ENCODE measurements at places on chromosomes 3 and 15.

DNA sequence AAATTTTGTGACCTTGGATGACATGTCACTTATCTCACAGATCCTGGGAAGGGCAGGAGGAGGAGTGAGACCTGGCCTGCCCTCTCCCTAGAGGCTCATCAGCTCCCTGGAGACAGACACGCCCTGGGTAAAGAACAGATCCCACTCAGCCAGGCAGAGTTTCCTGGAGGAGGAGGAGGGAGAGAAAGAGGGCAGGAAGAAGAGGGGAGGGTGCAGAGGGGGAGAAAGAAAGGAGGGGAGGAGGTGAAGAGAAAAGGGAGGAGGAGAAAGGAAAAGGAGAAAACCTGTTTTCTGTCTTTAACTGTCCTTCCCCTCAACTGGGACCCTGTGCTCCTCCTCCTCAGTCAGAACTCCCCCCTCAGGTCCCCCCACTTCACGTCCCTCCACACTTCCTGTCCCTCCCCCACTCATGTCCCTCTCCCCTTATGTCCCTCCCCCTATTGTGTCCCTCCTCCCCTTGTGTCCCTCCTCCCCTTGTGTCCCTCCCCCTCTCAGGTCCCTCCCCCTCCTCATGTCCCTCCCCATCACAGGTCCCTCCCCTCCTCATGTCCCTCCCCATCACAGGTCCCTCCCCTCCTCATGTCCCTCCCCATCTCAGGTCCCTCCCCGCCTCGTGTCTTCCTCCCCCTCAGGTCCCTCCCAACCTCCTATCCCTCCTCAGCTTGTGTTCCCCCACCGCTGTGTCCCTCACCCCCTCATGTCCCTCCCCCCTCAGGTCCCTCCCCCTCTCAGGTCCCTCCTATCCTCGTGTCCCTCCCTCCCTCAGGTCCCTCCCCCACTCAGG lies 52.3 kb upstream of the CGNL1 start:
- DNase-seq: no peak

DNA sequence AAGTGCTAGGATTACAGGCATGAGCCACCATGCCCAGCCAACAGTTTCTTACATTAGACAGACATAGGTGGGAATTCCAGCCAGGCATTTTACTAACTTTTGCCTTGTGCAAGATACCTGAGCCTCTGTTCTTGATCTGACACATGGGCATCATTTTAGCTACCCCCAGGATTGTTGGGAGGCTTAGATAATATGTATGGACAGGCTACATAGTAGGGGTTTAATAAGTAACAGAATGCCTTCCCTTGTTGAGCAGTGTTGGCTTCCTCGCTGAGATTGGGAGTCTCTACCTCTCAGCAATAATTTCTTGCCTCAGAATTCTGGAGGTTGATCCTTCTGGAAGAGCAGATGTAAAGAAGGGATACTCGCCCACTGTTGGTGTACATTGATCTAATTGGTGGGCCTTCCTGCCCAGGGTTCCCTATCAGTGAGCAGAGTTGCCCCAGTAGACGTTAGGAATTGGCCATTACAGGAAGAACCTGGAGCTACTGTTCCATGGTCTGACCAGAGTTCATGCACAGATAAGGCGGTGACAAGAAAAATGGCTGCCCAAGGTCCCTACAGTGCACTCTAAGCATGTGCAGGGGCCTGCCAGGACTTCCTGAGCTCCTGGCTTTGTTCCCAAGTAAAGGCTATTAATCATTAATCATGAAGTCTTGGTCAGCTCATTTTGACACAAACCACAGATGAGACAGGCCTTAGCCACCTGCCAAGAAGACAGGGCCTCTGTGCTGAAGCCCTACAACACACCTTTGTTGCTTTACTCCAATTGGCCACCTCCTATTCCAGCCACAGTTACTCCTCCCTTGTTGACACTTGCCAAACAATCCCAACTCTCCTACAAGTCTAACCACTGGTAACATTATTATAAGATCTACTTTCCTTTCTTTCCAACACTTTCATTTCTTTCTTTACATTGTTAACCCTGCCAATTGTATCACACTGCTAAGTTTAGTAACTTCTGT lies 5.0 kb upstream of the IL17RE start:
- DNase-seq: no peak

DNA sequence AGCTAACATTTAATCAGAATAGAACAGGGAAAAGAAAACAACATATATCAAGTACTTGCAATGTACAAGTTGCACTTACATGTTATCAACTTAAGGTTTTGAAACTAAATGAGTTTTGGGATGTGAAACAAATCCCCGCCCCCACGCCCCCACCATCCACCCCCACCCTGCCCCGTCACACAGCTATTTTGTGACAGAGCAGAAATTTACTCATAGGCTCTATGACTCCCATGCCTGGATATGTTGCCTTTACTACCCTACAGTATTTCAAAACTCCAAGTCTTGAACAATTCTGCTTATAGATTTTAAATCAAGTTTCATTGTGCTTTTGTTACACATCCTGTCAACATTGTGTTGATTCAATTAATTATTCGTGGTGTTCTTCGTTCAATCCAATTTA lies 18.1 kb upstream of the IL1RAP start:
- DNase-seq: no peak

GRCh38 chr3:127064391-127065137 lies 81.6 kb downstream of the PLXNA1 start:
- DNase-seq: no peak

- DNase-seq: peak; percentile 66
Measured at GRCh38 chr3:139533781-139534454, 5.6 kb downstream of the RBP1 start.

GRCh38 chr3:129276385-129276784 lies 2.3 kb upstream of the HMCES start:
- DNase-seq: no peak

GRCh38 chr15:74735305-74735704 lies 10.0 kb upstream of the CYP1A1 start:
- no peak for DNase-seq

- DNase-seq: peak; percentile 26
Measured at GRCh38 chr3:129278966-129279906, 566 bp downstream of the HMCES start.

DNA sequence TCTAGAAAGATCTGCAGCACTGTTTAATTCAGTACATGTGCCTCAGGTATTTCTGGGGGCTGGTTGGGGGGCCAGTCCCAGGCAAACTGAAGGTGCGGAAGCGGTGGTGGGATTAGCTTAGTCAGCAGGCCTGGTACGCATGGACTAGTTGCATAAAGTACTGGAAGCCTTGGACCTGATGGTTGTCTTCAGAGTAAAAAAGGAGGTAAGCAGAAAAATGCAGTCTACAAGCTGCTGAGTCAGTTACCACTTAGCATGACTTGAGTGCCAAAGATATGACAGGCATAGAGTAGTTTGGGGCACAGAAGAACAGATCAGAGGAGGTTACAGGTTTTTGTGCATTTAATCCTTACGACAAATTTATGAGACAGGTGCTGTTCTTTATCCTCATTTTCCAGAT lies 19.9 kb upstream of the GOLGA8J start:
- no peak for DNase-seq

DNA sequence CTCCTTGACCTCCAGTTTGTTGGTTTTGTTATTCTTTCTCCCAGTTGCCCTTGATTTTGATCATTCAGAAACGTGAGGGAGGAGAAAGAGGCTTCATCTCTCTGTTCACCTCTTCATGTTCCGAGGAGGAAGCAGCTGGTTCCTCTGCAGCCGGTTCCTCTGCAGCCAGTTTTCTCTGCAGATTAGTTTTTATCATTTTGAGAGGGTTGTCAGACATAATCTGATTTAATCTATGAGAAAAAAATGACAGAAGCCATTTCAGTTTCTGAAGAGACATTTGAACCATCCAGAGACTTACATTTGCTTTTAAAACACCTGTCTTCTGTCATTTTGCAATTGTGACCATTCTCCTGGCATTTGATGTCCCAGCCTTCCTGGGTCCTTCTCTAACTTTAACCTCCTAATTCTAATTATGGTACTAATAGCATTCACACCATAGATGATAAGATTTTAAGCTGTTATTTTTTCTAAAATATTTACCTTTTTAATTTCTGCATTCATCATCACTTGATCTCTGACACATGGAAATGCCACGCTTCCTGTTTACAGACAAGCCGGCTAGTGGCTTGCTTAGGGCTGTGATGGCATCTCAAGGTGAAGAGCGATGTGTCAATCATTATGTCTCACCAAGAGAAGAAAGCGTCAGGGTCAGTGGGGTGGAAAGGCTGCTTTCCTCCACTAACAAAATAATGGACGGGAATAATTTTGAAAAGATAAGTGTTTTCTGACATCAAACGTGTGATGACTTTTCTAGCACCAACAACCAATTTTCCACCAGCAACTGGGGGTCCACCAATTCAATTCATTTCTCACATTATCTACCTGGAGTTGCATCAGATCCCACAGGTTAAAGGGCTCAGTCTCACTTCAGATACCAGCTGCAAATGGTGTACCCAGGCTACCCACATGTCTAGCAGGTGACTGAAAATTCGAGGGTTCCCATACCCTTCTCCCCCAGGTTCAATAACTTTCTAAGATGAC lies 76.4 kb downstream of the CHRNA7 start:
- DNase-seq: no peak

DNA sequence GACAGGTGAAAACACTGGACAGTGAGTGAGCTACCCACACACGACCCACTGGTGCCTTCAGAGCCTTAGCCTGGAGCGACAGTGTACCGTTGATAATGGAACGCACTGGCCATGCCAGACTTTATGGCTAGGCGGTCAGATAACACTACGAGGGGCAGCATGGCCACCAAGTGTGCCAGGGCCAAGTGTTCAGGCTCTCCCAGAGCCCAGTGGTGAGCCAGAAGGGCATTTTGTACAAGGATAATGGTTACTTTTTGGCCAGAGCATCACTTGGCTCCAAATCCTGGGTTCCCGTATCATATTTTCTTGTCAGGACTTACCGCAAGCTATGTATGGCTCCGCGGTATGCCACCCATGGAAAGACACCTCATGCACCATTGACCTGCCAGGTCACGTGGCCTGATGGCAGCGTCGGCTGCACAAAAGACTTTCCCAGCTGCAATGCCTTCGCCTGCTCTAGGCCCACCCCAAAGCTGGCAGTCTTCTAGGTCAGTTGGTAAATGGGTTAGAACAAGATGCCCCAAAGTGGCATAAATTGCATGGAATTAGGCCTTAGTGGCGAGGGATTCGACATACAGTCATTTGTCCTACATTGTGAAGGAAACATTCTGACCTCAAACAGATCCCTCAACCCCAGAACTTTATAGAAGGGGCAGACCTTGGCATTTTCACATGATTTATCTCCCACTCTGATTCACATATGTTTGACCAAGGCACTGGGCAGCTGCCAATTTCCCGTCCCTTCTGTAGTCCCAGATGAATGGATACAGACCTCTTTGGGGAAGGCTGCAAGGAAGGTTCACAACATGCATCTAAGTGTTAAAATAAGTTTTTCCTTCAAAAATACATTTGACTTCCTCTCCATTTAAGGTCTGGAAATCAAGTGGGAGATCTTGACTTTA lies 12.2 kb upstream of the SLC28A1 start:
- no peak for DNase-seq

- DNase-seq: no peak
Measured at GRCh38 chr3:182978387-182978786, 2.0 kb downstream of the DCUN1D1 start.

All from hindlimb muscle (tissue), 1 donor.